Activated CD4-positive, alpha-beta T cell treated with anti-CD3 and anti-CD28 coated beads, Interleukin-2, amount 50 U/mL, for 1 hour (primary cell): ENCODE measurements at places on chromosomes 11 and 22.

DNA sequence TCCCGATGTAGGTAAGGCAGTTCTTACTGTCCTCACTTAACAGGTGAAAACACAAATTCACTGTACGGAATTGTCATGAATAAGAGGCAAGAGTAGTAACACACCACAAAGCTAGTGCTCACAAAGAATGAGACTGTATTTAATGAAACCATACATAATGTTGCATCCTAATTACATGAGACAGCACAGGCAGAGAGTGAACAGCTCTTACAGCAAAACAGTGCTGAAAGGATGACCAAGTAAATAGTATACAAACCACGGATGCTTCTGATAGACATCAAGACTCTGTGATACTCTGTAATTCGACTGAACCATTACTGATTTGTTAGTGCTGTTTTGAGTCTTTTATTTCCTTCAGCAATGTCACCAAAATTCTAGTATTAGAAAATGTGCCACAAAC is 282.3 kb downstream of the TTC28 start:
- no peak for DNase-seq

DNA sequence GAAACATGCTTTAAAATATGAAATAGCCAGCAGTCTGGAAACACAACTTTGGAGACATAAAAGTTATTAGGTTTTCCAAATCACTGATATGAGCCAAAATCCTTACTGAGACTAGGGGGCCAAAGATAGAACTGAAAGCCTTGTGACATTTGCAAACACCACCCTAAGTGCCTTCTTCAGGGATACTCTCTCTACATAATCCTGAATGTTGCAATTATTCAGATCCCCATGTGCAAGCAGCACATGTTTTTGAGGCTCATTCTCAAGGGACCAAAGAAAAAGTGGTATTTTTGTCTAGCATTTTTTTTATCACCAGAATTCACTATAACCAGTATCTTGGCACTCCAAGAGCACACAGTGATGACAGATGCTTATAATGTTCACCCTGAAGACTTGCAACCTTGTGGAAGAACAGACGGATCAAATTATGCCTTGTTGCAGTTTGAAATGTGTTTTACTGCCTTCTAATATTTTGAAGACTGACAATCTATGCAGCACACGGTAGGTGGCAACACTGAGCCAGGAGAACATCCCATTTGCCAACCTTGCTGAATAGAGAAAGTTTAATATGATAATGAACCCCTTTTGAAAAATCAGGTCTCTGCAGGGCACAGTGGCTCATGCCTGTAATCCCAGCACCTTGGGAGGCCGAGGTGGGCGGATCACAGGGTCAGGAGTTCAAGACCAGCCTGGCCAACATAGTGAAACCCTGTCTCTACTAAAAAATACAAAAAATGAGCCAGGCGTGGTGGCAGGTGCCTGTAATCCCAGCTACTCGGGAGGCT is 78.5 kb downstream of the PLEKHA7 start:
- DNase-seq = no peak

- no peak for DNase-seq
These were observed 395.2 kb upstream of the CNTN5 start for GRCh38 chr11:98625526-98625925.

DNA sequence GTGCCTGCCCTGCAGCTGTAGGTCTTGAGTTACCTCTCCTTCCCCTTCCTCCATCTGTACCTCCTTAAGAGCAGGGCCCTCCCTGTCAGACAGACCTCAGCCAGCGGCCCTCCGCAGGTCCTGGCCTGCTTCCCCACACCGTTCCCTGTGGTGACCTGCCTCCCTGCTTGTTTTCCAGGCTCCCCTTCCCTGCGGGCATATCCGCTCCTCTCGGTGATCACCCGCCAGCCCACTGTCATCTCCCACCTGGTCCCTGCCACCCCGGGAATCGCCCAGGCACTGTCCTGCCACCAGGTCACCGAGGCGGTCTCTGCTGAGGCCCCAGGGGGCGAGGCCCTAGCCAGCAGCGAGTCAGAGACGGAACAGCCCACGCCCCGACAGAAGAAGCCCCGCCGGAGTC is 60.9 kb downstream of the BARX2 start:
- DNase-seq = no peak

DNA sequence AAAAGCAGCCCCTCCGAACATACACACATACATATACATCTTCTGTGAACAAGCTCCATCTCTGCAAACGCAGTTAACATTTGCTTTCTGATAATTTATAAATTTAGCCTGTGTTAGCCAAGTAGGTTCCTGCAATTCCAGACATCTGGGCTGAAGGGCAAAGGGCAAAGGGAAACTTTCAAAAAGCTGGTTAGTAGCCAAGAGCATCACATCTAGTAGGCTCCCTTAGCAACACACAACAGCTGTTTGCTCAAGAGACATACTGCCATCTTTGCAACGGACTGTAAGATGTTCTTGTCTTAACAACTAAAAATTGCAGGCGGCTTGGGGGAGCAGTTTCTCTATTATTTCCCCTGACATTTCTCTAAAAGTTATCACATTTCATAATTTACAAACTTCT is 134.9 kb downstream of the RBFOX2 start:
- no peak for DNase-seq

- no peak for DNase-seq
These were observed 873.2 kb downstream of the METTL15 start for GRCh38 chr11:28981381-28981780.

DNA sequence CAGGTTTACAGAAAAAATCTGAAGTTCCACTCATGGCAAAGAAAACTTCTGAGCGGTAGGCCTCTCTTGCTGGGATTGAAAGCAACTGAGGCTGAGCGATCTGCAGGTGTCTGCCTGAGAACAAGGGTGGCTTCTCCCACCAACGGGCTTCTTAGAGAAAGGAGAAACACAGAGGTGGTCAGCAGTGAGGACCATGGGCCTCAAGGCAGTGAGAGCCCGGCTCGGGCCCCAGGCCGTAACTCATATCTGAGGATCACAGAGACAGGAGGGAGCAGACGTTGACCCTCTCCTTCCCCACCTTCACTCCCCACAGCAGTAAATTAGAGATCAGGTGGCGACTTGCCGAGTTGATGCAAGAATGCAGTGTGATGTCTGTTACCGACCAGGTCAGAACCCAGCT is 50.9 kb upstream of the RTL6 start:
- no peak for DNase-seq

DNA sequence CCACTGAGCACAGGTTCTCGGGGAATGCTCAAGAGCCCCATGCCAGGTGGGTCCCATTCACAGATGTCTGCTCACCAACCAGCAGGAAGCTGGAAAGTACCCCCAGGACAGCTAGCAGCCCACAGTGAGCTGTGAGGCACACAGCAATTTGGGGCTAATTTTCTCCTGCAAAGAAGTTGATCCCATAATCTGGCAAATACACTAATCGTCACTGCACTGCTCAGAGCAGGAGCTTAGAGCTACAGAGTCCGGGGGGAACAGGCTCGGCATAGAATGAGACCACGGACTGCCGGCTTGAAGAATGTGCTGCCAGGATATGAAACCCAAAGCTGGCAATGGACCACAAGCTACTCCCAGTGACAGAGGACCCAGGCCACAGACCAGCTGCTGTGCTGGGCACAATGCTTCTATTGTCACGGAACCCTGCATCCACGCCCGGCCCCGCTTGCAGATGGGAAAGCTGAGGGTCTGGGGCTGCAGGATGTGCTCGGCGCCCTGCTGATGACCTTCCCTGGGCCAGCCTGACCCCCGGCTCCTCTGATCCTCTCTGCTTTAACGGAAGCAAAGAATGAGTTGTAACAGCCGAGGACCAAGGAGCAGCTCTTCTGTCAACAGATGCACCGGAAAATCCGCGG is 239.7 kb downstream of the CTTN start:
- no peak for DNase-seq
